Germinal center (tissue), 1 donor: ENCODE measurements at places on chromosomes 1 and 21.

- no peak for DNase-seq
These were observed 22.2 kb upstream of the GNG12 start for GRCh38 chr1:67855444-67855843.

GRCh38 chr1:234500269-234500668 is 21.3 kb upstream of the TARBP1 start:
- DNase-seq = no peak

- DNase-seq = no peak
These were observed 24.8 kb upstream of the VPS13D start for GRCh38 chr1:12204754-12205658.

DNA sequence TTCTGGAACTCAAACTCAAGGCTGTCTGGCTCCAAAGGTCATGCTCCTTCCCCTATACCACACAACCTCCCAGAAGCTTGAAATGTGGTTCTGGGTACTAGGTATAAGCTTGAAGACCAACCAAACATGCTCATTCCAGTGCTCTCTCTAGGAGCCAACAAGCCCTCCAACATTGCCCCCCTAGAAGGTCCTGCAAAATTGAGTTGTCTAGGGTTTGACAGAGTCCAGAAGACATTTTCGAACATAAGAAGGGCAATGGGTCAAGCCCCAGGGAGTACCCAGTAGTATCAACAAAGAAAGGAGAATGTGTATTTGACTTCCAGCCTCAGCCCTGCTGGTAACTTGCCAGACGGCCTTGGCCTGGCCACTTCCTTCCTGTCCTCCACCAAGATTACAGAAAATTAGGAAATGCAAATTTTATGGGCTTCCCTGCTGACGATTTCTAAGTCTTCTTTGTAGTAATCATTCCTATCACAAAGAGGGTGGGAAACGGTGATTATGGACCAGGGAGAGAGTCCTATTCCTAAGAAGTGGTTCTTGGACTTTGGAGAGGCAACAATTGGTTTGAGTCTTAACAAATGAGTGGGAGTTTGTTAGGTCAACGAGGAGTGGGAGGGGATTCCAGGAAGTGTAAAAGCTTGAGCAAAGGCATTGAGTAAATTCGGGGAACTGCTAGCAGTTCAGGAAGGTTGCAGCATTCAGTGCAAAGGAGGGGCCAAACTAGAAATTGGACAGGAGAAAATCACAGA is 18.7 kb upstream of the SLAMF1 start:
- no peak for DNase-seq

DNA sequence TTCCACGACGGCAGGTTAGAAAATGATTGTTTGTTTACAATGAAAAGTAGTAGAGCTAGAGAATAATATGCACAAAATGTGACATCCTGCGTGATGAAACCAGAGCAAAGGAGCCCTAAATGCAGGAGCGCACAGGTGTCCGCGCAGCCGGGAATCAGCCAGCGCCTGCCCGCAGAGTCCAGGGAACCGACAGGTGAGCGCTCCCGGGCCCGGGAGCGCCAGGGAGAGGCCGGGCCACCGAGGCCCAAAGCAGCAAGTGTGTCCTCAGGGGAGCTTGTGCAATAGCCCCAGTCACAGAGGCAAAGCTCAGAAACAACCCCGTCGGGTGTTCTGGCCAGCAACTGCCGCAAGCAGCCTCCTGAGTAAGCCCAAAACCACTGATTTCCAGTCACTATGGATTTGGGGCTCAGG is 789 bp upstream of the GALE start:
- no peak for DNase-seq

- no peak for DNase-seq
These were observed 324.9 kb upstream of the RUNX1 start for GRCh38 chr21:35373998-35374397.

DNA sequence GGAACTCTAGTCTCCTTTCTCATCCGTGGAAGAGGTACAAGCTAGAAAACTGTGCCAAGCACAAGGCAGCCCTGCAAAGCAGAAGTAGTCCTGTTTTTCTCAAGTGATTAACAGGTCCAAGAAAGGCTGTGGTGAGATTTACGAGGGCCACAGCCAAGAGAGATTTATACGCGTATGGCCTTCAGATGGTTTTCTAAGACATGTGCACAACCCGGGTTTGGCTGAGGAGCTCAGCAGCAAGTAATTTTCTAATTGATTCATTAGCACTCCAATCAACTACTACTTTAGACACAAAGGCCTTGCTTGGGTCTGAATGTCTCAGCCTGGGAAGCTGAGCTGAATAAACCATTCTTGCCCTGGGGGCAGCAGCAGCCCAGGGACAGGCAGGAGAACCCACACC is 55.8 kb downstream of the SSBP3 start:
- no peak for DNase-seq

- no peak for DNase-seq
These were observed at the start of gene GPA33 for GRCh38 chr1:167090314-167090942. Gene GPA33 (minus strand): TSS chr1:167090377. CDS start chr1:167090287, 90 bp downstream.

GRCh38 chr1:155131856-155132255 is 3.8 kb upstream of the SLC50A1 start:
- DNase-seq = no peak

DNA sequence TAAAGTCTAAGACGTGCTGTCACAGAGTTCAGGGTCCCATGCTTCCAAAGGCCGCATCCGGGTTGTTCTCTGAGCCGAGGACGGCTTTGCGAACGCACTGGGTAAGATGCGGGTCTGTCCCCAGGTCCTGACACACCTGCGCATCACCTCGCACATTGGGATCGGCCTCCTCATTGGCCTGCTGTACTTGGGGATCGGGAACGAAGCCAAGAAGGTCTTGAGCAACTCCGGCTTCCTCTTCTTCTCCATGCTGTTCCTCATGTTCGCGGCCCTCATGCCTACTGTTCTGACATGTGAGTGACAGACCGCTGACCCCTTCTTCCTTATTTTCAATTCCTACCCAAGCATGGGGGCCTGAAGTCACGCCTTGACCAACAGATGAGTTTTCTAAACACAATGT is 25.3 kb downstream of the TFF3 start:
- no peak for DNase-seq
